Heart right ventricle (tissue), 16 donors: ENCODE measurements at places on chromosomes 5 and 9. TPM values are rescaled to one million over a fixed set of nuclear protein-coding genes. Genes with fewer than 3 reads are reported as not detected.

- DNase-seq, result no peak
These were observed 334.5 kb downstream of the TLR4 start for GRCh38 chr9:118038713-118039112.

DNA sequence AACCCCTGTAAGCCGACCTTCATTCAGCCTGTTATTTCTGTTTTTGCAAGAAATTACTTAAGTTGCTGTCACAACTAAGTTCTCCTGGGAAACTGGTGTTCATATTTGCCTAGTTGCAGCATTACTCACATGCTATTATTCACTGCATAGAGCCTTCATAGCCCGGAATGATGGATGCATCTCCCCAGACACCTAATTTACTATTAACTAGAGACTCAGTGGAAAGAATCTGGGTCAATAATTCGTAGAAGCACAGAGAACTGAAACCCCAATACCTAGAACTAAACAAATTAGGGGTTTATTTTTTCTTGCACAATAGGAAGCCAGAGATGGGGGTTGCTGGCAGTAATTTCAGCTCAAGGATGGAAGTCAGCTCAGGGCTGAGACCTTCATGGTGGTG, 45.7 kb upstream of the FAM170A start:
- no peak for DNase-seq

GRCh38 chr5:24817966-24818365, 173.2 kb upstream of the CDH10 start:
- DNase-seq, result no peak

The PCDHA1 gene
- 0.07 TPM for polyA plus RNA-seq

DNA sequence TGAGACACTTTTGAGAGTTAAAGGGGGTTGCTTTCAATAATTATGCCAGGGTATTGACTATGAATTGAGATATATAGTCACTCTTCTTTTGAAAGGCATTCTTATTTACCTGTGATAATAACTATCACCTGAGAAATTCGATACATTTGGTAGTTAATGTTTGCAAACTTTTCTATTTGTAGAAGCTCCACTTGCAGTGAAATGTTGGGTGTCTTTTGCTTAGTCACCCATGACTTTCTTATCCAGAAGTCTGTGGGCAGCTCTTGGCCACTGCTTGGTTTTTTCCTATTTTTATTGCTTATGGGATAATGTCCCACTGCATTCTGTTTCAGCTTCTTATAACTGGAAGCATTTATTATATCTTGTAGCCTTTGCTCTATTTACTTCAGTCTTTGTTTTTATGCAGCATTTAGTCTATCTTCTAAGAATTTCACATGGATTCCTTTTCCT, 3.9 kb downstream of the MACIR start:
- DNase-seq, result no peak

DNA sequence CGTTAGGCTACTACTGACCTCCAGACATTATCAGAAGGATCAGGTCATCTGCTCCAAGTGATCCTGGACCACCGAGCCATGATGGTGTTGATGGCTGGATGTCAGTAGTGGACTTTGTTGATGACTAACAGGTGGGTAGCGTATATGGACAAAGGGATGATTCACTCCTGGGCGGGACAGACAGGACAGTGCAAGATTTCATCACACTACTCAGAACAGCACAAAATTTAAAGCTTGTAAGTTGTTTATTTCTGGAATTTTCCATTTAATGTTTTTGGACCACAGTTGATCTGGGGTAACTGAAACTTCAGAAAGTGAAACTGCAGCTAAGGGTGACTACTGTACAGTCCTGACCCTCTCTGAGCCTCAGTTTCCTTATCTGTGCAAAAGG, 12.7 kb downstream of the PDGFRB start:
- peak; percentile 15 for DNase-seq

DNA sequence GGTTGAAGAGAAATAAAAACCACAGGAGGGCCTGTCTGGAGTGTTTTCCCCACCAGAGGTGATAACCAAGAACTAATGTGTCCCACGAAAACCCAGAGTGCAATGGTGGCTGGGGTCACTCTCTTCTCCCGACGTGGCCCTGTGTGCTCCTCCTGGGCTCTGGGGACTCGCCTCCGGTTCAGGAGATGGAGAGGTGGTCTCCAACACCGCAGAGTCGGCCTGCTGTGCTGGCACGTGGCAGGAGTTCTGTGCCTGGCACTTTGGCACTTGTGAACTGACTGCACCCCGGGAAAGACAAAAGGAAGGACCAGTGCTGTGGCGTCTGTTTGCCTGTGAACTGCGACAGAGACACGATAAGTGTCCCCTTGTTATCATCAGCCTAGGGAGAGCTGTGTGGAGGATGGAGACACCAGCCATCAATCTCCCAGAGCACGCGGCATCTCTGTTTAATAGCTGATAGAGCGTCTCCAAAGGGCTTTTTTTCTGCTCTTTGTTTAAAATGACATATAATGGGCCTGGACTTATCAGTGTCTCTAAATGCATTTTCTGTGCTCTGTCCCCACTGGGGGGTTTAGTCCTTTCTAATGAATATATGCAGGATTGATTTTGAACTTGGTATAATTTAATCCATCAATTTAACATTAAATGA, 98.3 kb downstream of the MRPL36 start:
- no peak for DNase-seq

DNA sequence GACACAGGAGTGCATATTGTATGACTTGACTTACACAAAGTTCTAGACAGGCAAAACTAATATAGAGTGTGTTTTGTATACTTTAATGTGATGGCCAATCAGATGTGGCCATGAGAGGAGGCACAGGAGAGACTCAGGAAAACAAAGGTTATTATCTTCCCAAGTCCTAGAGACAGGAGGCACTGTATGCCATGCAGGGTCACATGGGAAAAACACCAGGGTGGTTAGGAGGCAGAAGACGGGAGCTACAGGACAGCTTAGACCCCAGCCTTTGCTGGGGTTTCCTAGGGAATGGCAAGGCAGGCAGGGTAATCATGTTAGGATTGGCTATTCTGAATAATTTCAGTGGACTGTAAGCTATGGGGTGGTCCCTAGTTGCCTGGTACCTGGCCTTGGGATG, 16.2 kb downstream of the TRPM3 start:
- no peak for DNase-seq
